OCI-LY7 (cell line): ENCODE measurements at places on chromosomes 13 and 19.

- DNase-seq, result no peak
Observed at GRCh38 chr13:44188257-44188656, 185.4 kb upstream of the SERP2 start.

GRCh38 chr19:10019246-10019645 is 6.0 kb downstream of the RDH8 start:
- DNase-seq, result no peak

DNA sequence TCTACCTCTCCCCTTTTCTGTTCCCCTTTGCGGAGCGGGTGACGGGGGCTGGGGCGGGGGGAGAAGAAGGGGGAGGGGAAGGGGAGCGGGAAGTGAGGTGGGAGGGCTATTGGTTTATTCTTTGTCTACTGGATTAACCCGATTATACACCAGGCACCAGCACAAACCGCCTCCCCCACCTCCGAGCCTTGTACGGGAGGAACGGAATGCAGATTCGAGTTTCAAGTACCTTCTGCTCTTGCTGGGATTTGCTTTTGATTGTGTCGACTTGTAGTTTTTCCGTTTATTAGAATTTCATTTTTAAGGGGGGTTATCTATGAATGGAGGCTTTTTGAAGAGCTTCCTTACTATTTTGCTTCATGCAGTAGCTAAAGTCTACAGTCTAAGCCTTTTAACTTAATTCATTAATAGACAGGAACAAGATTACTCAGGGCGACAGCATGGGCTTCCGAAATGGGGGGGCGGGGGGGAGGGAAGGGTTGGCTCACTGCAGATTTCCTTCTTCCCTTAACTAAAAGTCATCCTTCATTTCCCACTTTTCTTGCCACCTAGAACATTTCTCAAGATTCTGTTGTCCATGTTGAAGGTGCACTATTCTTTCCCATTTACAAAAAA is 937 bp upstream of the SPRY2 start:
- DNase-seq, result no peak

- peak; percentile 32 for DNase-seq
Observed at GRCh38 chr19:23436318-23436717, 41.0 kb upstream of the ZNF91 start.

- DNase-seq, result no peak
Observed at GRCh38 chr13:30600496-30600895, 17.2 kb upstream of the USPL1 start.

DNA sequence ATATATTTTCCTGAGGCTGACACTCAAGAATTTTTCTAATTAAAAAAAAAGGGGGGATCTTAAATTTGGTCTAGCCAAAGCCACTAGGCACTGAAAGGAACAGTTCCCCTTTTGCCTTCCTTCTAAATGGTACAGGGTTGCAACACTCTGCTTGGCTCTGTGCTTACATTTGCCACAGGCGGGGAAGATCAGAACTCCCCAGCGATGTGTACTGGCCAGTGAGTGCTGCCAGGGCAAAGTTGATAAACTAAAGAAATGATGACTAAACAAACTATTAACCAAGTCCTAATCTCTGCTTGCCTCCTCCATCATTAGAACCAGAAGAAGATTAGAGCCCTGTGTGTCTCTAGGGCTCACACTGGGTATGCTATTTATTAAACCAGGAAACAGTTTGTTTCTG is 75.3 kb upstream of the SCEL start:
- peak; percentile 18 for DNase-seq

DNA sequence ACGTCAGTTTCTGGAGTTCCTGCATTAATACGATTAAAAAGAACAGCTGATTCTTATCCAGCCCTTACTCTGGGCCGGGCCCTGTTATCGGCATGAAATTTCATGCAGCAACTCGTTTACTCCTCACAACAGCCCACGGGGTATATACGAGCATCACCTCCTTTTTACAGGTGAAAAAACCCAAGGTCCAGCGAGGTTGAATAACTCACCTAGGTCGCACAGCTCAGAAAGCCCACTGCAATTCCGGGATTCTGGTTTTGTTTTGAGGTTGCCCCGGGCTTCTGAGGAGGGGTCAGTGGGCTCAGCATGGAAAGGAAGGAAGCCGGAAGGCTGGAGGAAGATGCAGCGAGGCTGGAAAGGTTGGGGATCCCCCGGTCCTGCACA is 577 bp upstream of the ACP7 start:
- DNase-seq, result no peak

- DNase-seq, result no peak
Observed at GRCh38 chr13:98652721-98653462, 76.0 kb upstream of the STK24 start.

DNA sequence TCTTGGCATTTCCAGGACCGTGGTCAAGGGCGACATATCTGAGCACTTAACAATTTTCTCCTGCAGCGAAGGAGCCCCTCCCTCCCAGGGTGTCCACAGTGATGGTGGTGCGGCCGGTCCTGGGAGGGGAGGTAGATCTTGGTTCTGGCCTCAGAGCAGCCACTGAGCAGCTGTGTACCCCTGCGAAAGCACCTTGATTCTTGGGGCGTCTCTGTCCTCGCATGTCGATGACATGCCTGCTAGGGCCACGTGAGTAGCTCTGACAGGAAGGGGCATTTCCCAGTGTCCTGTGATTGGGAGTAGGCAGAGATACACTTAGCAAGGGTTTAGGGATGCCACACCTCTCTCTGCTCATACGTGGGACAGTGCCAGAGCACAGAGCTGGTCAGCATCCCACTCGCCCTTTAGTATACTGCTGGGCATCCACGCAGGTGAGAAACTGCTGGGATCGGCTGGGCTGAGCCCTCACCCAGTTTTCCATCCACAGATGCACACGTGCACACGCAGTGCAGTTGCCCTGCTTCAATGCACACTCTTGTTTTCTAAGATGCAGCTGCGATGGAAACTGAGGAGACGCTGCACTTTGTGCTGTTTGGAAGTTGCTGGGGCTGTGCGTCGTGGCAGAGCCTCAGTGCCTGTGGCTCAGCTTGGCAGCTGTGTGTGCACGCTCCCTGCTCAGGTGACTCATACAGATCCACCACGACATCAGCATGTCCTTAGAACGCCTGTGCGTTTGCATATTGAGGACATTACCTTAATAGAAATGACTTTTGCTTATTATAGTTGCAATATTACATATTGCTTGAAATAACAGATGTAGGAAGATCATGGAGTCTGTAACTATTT is 66.8 kb downstream of the TEX29 start:
- no peak for DNase-seq

DNA sequence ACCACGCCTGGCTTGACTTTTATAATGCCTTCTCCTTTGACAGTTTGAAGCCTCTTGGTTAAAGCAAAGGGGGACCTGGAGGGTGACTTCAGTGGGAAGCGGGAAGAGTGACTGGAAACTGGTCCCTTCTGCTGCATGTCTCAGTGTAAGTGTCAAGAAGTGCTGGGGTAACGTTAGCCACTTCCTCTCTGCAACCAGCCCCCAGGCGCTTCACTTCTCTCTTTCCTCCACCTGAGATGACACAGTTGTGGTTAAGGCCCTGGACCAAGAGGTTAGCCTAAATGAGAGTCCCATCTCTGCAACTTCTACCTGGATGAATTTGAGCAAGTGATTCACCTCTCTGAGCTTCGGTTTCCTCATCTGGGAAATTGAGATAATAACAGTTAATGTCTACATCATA is 16.3 kb downstream of the LEUTX start:
- peak; percentile 31 for DNase-seq

DNA sequence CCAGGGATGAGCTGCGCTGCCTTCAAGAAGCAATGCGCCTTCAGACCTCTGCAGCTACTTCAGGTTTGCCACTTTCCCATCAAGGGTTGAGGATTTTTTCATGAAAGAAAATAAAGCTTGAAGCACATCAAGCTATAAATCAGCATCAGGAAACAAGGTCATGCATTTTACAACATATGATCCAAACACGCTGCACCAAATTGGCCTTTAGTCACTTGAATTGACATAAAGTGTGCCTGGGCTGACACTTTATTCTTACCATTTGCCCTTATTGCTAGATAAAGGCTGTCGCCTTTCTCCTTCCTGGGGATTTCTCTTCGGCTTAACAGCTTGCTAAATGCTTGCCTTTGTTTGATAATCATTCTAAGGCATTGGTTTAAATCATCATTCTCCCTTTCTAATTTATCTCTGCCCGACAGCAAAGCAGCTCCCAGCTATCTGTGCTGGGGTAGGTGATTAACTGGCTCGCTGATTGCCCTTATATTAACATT is 87.7 kb downstream of the LHFPL6 start:
- DNase-seq, result no peak

GRCh38 chr13:48492470-48493065 is 40.3 kb downstream of the RCBTB2 start:
- peak; percentile 89 for DNase-seq

- peak; percentile 90 for DNase-seq
Observed at GRCh38 chr13:66492479-66492878, 737.7 kb downstream of the PCDH9 start.

- DNase-seq, result no peak
Observed at GRCh38 chr13:57631596-57632275, at the start of gene PCDH17. PCDH17 (plus strand) TSS chr13:57631744; CDS start chr13:57632547, 803 bp downstream.

DNA sequence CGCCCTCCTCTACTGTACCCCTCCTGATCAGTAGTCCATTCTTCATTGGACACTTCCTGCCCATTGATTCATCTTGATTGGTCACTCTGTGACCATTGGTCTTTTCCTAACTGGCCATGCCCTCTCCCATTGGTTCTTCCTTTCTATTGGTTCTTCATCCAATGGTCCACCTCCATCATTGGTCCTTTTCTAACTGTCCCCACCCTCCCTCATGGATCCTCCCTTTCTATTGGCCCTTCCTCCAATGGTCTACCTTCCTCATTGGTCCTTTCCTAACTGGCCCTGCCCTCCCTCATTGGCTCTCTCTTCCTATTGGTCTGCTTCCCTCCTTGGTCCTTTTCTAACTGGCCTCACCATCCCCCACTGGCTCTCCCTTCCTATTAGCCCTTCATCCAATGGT is 7.1 kb downstream of the KLK6 start:
- DNase-seq, result no peak

DNA sequence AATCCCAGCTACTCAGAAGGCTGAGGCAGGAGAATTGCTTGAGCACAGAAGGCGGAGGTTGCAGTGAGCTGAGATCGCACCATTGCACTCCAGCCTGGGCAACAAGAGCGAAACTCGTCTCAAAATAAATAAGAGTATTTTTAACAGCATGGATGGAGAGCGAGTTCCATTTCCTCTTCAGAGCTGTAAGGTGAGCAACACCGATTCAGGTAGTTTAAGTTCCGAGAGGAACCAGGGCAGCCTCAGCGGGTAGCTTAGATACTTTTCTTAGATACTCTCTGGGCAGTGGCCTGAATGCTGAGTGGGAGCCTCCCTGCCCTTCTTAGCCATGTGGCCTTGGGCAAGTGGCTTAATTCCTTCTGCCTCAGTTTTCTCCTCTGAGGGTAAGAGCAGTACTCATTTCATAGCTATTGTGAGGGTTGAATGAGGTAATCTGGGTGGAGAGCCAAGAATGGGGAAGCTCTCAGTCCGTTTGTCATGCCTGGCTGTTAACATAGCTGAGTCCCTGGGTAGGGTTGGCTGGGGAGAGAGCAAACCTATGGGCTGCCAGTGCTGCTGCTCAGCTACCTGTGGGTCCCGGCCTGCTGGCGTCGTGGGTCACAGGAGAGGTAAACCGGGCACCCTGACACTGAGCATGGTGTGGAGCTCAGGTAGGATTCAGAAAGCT is 4.1 kb downstream of the ATP11A start:
- DNase-seq, result no peak
